CD8-positive, alpha-beta memory T cell (primary cell): ENCODE measurements at places on chromosomes 2 and 18. TPM values are rescaled to one million over a fixed set of nuclear protein-coding genes. Genes with fewer than 3 reads are reported as not detected.

Gene IL1RL1
- total RNA-seq = 0.35 TPM

GRCh38 chr2:225797394-225797793 is 397.9 kb downstream of the NYAP2 start:
- no peak for DNase-seq

Gene DCDC2C
- not detected for total RNA-seq

GRCh38 chr2:127397568-127398238 is 9.9 kb upstream of the MAP3K2 start:
- no peak for DNase-seq

DNA sequence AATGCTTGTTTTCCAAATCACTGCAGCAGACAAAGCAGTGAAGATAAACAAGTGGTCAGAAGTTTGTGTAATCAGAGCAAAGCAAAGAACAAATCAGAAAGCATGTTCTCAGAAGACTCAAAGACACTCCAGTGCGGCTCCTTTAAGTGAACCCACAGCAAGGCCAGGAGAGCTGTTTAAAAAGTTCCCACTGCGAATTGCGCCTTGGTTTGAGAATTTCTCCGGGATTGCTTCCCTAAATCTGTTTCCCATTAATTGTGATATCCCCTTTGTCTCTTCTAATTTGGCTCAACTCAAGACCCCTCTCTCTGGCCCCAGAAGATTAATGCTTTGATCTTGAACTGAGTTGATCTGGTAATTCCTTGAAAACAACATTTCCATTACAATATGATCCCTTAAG is 122.4 kb upstream of the BCL2L11 start:
- DNase-seq = no peak

Gene MRPL33
- total RNA-seq = 85.8 TPM

Gene GAREM1
- not detected for total RNA-seq

- no peak for DNase-seq
Observed at GRCh38 chr2:30078521-30078920, 68.3 kb upstream of the YPEL5 start.

DNA sequence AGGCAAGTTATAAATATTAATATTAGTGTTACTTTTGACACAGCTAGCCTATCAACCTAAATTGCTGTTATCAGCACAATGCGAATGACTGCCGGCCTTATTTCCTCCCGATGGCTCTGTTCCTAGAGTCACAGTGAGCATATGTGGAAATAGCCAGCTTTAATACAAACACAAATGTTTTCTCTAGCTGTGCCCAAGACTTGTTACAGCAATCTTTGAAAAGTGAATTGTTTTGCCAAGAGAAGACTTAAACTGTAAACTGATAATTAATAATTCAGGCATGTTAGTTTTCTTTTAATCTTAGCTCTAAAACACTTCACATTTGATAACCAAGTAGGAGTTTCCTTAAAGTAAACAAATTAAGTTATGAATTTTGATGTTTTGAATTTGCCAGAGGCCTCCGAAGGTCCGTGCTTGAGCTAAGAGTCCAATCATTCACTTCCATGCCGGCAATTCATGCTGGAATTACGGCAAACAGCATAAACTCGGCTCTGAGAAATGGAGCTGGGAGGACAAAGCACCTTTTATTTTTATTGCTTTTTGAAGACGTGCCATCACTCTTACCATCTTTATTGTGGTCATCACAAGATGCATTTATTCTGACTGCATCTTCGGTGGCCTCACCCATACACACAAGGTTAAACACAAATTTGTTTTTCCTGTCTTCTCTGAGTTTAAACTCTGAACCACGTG is 184.5 kb upstream of the CWC22 start:
- DNase-seq = no peak

DNA sequence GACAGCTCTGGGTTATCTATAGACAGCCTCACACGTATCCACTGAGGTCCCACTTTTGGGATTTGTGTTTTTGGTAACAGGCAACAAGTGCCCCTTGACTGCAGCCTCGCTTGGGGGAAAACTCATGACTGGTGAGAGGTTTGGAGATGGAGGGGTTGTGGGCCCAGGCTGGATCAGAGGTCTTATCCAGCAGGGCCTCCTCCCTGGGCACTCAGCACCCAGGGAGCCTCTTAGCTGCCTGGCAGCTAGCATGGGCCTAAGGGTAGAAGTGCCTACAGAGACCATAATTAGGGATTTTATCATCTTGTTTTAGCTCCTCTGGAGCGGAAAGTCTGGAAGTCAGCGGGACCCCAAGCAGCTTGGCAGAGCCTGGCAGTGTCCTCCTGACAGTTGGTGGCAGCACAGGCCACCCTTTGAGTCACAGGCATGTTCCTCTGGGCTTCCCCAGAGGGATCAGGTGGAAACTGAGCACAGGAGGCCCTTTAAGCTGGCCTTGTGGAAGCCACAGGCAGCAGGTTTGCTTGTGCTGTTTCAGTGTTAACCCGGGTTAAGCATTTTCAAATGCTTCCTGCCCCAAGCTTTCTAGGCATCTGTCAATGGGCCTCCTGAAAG is 143.1 kb downstream of the KCTD1 start:
- DNase-seq = no peak

DNA sequence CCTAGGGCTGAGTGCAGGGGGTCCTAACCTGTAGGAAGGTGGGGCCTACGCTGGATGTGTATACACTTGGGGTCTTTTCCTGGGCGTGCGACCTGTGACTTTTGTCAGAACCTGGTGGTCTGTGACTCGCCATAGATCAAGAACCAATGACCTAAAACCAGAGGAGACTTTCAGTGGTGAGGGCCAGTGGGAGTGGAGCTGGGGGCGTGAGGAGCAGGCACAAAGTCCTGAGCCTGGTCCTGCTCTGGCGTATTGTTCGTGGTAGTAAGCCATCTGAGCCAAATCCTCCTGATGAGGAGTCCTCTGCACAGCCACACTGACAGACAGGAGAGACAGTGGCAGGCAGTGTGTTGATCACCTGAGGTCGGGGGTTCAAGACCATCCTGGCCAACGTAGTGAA is 8.9 kb downstream of the INPP4A start:
- DNase-seq = no peak

GRCh38 chr2:131509615-131510014 is 17.4 kb upstream of the MZT2A start:
- no peak for DNase-seq

Gene OTX1
- total RNA-seq = not detected

GRCh38 chr2:46123013-46123412 is 174.2 kb upstream of the EPAS1 start:
- DNase-seq = no peak

DNA sequence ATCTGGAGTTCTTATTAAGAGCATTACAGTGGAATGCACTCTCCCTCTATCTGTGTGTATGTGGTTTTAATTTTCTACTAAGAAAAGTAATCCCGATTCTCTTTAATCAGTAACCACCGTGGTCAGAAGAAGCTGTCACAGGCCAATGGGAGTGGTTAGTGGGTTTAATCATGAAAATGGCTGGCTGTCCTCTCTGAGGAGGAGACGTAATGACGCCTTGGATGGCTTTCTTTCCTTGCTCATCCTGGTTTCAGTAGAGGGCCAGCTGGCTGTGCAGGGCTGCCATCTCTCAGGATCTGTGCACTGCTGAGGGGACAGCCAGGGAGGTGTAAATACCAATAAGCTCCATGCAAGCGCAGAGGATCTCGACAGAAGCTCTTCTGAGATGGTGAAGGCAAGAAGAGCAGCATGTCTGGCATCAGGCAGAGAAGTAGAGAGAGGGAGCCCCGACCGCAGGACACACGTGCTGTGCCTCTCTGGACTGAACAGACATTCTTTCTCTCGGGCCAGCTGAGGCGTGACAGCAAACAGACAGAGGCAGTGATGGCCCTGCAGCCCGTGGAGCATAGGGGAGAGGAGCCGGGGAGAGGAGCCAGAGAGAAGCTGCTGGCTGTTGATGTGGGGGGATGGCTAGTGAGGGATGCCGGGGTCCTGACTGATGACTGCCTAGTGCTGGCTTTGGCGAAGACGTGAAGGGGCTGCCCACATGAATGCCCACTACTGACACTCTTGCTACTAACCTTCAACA is 65.1 kb upstream of the DAPL1 start:
- no peak for DNase-seq

Gene HOXD8
- total RNA-seq = not detected

Gene ST8SIA5
- not detected for total RNA-seq

DNA sequence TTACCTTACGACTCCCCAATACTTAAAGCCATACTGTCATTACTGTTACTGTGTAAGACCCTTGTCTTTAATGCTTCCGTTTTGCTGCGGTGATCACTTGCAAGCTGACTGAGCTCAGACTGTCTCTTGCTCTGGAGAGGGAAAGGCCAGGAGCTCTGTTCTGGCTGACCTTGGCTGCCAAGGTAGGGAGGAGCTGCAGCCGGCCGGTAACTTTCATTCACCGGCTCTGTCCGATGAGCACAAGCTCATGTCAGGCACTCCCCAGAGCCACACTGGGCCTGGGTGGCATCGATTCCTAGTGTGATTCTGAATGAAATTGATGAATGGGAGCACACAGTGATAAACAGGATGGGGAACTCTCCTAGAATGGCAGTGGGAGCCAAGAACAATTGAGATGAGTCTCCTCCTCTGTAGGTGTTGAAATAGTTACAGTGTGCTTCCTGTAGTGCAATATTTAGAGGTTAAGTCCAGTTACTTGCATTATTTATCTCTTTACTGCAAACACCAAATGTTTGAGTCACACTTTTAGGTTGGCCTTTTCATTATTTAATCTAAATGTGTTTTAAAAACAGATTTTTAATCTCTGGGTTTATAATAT is 100.9 kb downstream of the ATP9B start:
- DNase-seq = no peak

Gene KLHL41
- 0.22 TPM for total RNA-seq

Gene STPG4
- total RNA-seq = not detected

DNA sequence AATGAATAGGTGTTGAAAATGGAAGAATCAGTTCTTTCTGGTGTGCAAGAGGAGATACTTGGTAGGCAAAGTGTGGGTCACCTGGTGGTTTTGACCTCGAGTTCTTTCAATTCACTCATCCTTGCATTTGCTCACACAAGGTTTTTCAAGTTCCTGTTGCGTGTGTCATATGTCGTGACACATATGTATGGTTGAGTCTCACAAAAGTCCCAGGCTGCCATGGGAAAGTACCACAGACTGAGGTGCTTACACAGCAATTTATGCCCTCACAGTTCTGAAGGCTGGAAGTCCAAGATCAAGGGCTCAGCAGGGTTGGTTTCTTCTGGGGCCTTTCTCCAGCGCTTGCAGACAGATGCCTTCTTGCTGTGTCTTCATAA is 64.4 kb downstream of the NCK2 start:
- DNase-seq = no peak

- no peak for DNase-seq
Observed at GRCh38 chr2:2849464-2850217, 518.6 kb upstream of the MYT1L start.

Gene TCF4
- total RNA-seq = 0.47 TPM

GRCh38 chr2:221574231-221574570 is 2.1 kb upstream of the EPHA4 start:
- DNase-seq = no peak

- no peak for DNase-seq
Observed at GRCh38 chr2:64295326-64296139, 151.3 kb upstream of the PELI1 start.

Gene PLEK
- total RNA-seq = 21.3 TPM

Gene SCYGR4
- total RNA-seq = not detected

DNA sequence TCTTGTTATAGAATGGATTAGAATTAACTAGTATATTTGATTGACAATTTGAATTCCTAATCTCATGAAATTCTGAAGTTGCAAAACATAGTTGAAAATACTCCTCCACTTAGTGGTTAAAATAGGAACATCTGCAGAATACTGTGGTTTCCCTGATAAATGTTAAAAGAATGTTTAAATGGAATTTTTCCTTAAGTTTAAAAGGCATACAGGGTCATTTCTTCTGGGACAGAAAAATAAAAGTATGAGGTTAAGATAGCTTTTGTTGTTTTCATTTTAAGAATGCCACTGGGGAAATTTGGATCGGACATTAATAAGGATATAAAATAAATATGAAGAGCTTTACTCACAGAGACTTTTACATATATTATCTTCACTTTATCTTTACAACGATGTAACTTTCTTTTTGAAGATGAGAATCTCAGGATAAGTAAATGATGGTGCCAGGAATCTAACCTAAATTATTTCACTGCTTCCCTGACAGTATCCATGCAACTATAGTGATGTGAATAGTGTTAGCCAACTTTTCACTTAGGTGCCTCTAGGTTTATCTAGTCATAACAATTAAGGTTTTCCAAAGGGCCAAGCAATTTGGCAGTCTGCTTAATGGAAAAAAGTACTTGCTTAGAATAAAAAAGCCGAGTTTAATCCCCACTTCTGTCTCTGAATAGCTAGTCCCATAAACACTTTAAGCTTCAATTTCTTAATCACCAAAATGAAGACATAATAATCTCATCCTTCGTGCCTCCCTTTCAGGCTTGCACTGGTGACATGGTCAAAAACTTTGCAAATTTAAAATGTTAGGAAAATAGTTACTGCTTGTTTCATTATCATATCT is 151.8 kb upstream of the STK17B start:
- DNase-seq = no peak

- no peak for DNase-seq
Observed at GRCh38 chr18:74921057-74921820, 287.7 kb downstream of the PTGR3 start.

- DNase-seq = no peak
Observed at GRCh38 chr18:3911413-3911812, 461.4 kb downstream of the TGIF1 start.

DNA sequence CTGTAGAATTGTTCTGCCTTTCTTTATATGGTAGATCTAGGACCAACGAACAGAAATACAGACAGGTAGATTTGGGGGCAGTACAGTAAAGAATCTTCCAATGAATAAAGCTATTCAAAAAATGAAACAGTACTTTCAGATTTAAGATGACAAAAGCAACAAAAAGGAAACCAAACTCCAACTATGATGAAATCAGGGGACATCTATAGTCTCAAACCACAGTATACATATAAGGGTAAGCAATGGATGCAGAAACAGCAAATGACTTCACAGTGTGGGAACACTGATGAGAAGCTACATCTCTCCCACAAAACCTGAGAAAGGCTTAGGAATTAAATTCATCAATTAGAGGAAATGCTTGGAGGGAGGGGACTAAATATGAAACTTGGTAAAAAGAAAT is 202.5 kb downstream of the CTNNA2 start:
- no peak for DNase-seq
